ENCODE measurements at places on chromosomes 4 and X.

DNA sequence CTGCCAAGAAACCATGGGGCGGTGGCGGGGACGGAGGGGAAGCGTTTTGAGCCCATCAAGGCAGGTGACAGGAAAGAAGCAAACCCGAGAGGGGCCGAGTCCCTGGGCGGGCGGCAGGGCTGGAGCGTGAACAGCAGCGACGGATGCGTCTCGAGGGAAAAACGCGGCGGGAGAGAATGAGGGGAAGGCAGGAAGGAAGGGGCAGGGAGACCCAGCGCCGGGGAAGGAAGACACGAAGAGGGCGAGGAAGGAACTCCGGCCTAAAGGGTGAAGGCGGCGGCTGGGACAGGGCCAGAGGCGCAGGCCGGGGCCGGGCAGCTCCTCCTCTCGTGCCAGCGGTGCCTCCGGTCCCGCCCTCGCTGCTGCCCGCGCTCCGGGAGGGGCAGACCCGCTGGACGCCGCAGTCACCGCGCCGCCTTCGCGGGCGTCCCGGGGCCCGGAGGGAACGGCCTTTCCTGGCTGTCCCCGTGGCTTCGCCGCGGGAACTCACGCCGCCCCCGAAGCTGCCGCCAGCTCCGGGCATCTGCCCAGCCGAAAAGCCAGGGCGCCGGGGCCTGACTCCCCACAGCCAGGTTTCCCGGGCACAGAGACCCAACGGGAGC, 751 bp upstream of the RGS12 start:
- peak; percentile 81 for DNase-seq

- no peak for DNase-seq
Observed at GRCh38 chr4:4585012-4585670, 43.3 kb upstream of the STX18 start.

GRCh38 chrX:56033495-56034180, 198.5 kb upstream of the KLF8 start:
- no peak for DNase-seq

DNA sequence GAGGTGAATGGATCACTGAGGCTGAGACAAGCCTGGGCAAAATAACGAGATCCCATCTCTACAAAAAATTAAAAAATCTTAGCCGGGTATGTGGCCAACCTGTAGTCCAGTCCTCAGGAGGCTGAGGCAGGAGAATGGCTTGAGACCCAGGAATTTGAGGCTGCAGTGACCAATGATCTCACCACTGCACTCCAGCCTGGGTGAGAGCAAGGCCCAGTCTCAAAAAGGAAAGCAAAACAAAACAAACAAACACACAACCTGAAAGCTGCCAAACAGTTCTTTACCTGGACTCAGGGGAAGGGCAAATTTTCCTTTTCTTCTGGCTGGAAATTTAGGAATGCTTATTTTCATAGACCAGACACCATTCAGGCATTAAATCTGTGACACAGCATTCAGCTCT, 163.1 kb upstream of the FAT1 start:
- no peak for DNase-seq

DNA sequence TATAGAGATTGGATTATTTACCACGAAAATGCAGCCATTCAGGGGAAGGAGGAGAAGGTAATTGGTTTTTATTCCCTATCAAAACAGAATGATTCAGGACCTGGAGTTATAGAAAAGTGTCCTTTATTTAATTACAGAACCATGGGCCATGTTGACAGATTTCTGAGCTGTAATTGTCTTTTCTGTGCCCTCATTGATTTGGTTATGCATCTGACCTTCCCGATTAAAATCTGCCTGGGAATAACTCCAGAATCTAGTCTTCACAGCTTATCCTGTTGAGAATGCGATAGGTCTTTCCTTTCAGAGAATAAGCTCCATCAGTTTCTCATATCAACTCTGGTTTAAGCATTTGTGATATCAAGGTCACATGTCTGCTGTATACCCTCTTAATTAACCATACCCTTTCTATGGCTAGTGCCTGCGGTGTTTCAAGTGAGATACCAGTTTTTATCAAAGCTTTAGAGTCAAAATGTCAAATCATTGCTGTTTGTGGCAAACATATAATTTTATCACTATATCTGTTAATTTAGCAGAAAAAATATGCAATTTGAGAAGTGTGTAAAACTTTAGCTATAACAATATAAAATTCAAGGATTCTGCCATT, 37.2 kb upstream of the ANK2 start:
- no peak for DNase-seq

- peak; percentile 50 for DNase-seq
Observed at GRCh38 chr4:75658876-75659275, 14.3 kb downstream of the G3BP2 start.

GRCh38 chr4:185018834-185019455, 655 bp downstream of the HELT start:
- no peak for DNase-seq

DNA sequence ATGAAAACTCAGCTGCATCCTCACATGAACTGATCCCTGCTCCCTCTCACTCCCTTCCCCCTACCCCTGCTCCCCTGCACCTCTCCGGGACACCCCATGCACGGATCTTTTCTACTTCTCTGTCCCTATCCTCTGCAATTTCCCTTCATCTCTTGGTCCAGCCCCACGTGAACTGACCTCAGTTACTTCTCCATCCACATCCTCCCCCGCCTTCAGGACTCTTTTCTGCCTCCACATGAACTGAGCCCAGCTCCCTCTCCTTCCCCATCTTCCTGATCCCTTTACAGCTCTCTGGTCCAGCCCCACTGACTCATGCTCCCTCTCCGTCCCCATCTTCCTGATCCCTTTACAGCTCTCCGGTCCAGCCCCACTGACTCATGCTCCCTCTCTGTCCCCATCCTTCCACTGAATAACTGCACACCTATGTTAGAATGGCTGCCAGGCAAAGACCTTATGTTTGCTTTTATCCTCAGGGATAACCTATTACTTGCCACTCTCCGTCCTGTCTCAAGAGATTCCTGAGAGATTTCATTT, 5.6 kb downstream of the CETN2 start:
- DNase-seq: no peak

- no peak for DNase-seq
Observed at GRCh38 chr4:117700111-117700892, 334.0 kb upstream of the NDST3 start.

- no peak for DNase-seq
Observed at GRCh38 chr4:129358571-129358970, 262.6 kb downstream of the C4orf33 start.

GRCh38 chr4:175671491-175671934, 140.6 kb downstream of the GPM6A start:
- DNase-seq: no peak

GRCh38 chrX:2781226-2781571, 29.4 kb downstream of the XG start:
- DNase-seq: no peak

- DNase-seq: peak; percentile 75
Observed at GRCh38 chrX:118974908-118975671, 672 bp downstream of the LONRF3 start.

DNA sequence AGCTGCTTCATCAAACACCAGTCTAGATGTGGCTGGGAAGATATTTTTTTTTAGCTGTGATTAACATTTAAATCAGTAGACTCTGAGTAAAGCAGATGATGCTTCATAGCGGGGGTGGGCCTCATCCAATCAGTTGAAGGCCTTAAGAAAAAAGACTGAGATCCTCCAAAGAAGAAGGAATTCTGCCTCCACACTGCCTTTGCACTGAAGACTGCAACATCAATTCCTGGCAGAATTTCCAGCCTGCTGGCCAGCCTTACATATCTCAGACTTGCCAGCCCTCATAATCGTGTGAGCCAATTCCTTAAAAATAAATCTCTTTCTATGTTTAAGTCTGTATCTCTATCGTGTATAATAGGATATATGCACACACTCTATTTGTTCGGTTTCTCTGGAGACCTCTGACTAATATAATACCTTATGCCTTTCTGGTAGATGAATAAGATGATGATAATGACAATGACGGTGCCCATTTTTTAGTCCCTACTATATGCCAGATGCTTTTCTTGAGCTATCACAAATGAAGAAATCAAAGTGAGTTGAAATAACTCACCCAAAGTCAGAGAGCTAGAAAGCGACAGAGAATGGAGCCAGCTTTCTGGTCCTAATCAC, 66.1 kb upstream of the SOD3 start:
- no peak for DNase-seq

GRCh38 chr4:526971-527460, 28.0 kb downstream of the PIGG start:
- no peak for DNase-seq

DNA sequence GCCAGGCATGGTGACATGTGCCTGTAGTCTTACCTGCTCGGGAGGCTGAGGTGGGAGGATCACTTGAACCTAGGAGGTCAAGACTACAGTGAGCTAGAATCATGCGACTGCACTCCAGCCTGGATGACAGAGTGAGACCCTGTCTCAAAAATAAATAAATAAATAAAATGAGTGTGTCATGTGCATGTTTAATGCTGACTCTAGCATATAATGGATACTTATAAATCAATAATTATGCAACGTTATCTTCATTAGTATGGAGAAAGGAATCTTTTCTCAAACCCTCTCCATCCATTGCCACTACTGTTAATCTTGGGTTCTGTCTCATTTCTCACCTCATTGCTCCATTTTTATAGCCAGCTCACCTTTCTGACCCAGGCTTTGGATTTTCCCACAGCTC, 189.5 kb upstream of the RPL34 start:
- no peak for DNase-seq

- DNase-seq: no peak
Observed at GRCh38 chrX:21741364-21741763, 16.6 kb downstream of the SMPX start.

DNA sequence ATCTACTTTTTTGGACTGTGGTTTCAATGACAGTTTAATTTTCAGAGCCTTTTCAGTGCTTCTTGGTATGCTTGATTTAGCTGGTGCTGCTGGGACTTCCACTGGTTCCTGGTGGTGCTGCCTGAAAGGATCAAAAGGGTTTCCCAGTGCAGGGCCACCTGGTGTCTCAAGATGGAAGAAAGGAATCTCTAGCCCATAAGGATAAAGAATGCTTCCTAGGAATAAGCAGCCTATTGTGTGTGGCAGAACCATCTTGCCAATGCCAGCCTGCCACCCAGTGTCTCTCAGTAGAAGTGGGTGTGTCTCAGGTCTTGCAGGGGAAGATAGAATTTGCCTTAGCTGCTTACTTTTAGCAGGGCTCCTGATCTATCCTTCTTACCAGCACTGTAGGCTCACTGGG, 15.0 kb upstream of the RAI2 start:
- DNase-seq: no peak

DNA sequence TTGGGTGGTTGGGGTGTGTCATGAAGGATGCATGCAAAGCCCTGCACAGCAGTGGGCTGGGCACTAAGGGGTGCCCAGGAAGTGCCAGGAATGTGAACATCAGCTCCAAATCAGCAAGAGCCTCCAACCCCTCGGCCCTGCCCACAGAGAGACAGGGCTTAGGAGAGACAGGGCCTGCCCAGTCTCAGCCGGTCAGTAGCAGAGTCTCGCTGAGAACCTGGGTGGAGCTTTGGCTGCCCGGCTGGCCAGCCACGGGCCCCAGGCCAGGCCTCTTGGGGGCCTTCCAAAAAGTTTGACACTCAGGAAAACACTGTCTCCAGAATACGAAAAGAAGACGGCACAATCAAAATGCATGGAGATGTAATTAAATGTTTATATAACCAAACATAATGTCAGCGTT, 4.3 kb upstream of the MXD4 start:
- no peak for DNase-seq

DNA sequence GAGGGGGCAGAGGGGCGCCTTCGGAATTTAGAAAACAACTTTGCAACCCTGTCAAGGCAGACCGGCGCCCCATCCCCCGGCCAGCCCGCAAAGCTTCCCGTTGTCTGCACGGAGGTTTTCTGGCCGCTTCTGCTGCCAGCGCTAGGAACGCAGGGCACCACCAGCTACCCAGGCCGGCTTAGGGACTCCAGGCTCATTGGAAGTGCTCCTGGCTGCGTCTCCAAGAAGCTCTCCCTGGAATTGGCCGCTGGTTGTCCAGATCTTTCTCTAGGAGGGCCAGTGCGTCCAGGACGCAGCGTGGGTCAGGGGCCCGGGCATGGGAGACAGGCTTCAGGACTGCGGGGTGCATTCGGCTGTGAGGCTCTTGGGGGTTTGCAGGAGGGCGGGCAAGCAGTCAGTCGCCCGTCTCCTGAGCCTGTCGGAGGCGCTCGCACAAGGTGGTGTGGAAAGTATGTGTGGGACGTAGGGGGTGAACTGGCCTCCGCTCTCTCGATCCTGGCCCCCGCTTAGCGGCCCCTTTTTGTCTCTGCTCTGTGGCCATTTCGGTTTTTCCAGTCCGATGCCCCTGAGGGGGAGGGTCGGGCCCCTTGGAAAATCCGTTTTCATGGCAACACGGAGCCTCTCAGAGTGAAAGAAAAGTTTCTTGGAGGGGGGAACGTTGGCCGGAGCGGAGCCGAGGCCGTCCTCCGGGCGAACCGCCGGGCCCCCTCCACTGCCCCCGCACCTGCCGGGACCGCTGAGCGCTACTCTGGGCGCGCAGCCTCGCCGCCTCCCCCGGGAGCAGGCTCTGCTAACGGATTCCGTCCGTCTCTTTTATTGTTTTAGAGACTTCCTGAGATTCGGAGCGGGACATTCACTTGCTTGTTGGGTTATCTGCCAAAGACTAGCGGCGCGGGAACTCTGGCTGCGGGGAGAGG, 810 bp upstream of the SOX3 start:
- DNase-seq: no peak

GRCh38 chr4:125297116-125297515, 17.6 kb upstream of the FAT4 start:
- DNase-seq: no peak

GRCh38 chrX:110041980-110042379, 39.1 kb downstream of the TMEM164 start:
- no peak for DNase-seq

GRCh38 chr4:88817740-88818139, 120.1 kb upstream of the NAP1L5 start:
- DNase-seq: peak; percentile 45

DNA sequence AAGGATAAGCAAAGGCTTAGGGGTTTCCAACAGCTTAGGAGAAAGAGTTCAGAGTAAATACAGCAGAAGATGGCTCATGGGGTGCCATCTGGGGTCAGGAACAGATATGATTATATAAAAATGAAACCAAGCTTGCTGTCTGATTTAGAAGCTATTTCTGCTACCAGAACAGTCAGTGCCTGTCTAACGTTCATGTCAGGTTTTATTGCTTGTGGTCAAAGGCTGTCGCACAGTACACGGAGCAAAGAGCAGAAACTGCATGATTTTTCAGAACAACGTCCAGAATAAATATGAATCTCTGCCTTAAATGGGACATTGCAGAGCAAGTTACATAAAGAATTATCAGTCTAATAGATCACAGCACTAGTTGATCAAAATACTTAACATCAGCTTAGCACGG, 17.4 kb downstream of the CETN2 start:
- no peak for DNase-seq

Data from activated CD4-positive, alpha-beta T cell treated with anti-CD3 and anti-CD28 coated beads, Interleukin-2, amount 10 ng/mL, durations not matched to agents 24 days and 14 days (primary cell).